Activated naive CD8-positive, alpha-beta T cell treated with anti-CD3 and anti-CD28 coated beads, Interleukin-2, amount 10 ng/mL, durations not matched to agents 7 days and 5 days (primary cell): ENCODE measurements at places on chromosomes 12 and 14.

GRCh38 chr14:99195602-99196309 lies 76.2 kb downstream of the BCL11B start:
- no peak for DNase-seq

DNA sequence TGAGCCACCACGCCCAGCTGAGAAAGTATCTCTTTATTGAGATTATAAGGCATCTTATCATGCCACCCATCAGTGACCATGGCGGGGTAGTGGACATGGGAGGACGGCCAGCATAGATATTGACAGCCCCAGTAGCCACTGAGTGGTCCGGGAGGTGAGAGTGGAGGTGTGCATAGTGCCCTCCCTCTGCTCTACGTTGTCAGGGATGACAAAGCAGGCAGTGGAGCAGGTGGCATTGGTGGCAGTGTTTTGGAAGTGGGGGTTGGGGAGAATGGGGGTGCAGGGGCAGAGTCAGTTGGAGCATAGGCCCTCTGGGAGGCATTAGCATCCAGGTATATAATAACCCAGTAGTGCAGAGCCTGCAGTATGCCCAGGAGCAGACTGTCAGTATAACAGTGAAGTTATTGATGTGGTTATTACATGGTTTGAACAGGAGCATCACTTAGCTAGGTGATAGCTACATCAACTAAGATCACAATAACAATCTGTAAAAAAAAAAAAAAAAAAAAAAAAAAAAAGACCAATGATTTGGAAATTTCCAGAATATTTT lies 41.1 kb downstream of the GNG2 start:
- no peak for DNase-seq

DNA sequence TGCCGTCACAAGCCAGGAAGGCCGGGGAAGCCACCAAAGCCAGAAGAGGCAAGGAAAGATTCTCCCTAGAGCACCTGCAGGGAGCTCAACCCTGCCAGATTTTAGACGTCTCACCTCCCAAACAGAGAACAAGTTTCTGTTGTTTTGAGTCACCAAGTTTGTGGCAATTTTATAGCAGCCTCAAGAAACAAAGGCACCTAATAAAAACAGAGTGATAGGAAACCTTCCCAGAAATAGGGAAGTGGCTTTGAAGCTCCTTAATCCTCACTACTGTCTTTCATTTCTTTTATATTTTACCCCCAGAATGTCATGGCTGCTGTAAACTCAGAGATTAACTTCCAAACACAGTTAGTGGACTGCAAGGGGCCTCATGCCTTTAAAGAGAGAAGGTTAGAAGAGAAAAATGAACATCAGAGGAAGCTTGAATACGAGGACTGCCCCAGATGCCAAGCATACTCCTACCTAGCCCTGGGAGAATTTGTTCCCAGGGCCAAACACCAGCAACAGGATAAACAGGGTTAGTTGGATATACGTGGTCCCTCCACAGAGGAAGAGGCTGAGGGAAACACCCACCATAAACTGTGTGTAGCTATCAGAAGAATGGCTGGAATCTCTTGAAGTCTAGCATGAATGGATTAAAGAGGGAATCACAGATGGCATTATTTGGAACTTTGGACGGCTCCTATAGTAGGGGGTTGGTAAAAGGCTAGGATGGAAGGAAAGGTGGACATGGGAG lies 148.3 kb downstream of the KCNA5 start:
- DNase-seq = no peak

- DNase-seq = peak; percentile 76
These were observed 24.3 kb downstream of the SYNDIG1L start for GRCh38 chr14:74401504-74402241.

GRCh38 chr14:50003213-50004021 lies 110.5 kb downstream of the ARF6 start:
- peak; percentile 90 for DNase-seq

GRCh38 chr14:96895658-96896271 lies 98.6 kb downstream of the VRK1 start:
- no peak for DNase-seq
